NCI-H69 (cell line): ENCODE measurements at places on chromosomes 3 and 15.

GRCh38 chr3:63585927-63586326, 66.5 kb upstream of the SNTN start:
- DNase-seq = peak; percentile 68

DNA sequence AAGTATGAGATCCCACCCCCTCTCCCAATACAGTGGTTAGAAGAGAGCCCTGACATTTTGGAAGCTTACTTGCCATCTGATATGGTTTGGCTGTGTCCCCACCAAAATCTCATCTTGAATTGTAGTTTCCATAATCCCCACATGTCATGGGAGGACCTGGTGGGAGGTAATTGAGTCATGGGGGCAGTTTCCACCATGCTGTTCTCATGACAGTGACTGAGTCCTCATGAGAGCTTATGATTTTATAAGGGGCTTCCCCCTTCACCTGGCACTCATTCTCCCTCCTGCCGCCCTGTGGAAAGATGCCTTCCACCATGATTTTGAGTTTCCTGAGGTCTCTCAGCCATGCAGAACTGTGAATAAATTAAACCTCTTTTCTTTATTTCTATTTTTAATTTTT, 28.8 kb upstream of the HES1 start:
- DNase-seq = no peak

GRCh38 chr3:166451997-166452396, 614.8 kb upstream of the BCHE start:
- DNase-seq = no peak

- DNase-seq = no peak
These were observed 43.5 kb upstream of the RSL24D1 start for GRCh38 chr15:55240125-55240760.

DNA sequence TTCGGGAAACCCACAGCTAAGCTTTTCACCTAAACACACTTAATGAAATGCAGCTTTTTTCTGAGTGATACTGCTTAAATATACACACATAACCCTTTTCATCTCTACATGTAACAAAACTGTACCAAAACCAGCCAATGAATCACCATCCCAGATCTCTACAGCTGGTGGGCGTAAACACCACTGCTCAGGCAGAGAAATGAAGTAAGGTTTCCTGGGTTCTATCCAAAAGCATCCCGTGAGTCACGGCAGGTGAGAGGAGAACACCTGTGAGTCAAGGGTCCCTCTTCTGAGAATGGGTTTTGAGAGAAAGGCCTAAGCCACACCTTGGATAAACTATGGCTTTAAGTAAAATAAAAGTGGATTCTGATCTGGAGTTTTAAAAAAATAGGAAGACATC, 2.6 kb downstream of the CLDN1 start:
- DNase-seq = no peak

DNA sequence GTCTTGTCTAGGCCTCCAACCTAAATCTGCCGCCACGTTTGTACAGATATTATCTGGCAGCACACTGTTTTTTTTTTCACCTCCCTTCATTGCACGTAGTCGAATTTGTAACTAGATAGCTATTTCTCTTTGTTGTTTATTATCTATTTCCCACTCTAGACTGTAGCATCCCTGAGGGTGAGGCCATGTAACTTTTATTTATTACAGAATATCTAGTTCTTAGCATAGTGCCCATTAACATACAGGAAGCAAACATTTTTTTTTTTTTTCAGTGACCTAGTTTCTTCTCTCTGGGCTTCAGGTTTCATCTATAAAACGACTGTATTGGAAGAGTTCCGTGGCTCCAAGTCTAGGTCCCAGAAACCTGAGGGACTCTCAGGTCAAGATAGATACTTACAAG, 354.3 kb downstream of the FGF12 start:
- peak; percentile 43 for DNase-seq

DNA sequence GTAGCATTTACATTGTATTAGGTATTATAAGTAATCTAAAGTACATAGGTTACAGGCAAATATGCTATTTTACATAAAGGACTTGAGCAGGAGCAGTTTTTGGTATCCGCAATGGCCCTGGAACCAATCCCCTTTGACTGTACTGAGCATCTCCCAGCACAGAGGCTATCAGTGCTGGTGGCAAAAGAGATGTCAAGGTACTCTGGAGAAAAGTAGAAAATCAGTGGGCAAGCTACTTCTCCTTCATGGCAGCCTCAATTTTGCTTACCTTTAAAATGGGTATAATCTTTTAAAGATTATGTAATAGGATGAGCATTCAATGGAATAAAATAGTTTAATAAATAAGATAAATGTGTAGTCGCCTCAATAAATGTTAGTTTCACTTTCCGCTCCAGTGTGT, 56.7 kb upstream of the LMCD1 start:
- DNase-seq = no peak

DNA sequence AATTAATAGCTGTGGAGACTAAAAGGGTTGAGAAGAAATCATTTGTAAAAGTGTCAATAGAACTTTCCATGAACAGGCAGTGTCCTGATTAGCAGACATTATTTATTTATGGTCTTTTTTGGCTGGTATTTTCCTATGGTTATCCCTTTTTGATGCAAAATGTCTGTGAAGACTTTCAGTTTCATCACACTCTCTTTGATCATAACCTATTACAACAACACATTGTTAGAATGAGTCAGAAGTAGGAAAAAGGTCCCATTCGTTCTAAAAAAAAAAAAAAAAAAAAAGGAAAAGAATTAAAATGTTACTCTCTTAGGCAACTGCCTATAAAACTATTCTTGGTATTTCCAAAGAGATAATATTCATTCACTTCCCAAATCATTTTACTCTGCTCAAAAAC, 62.1 kb downstream of the SLC49A4 start:
- DNase-seq = no peak

GRCh38 chr15:68375716-68376220, 56.2 kb downstream of the ITGA11 start:
- DNase-seq = no peak

GRCh38 chr15:62524848-62525247, 359.8 kb upstream of the C2CD4B start:
- DNase-seq = no peak

DNA sequence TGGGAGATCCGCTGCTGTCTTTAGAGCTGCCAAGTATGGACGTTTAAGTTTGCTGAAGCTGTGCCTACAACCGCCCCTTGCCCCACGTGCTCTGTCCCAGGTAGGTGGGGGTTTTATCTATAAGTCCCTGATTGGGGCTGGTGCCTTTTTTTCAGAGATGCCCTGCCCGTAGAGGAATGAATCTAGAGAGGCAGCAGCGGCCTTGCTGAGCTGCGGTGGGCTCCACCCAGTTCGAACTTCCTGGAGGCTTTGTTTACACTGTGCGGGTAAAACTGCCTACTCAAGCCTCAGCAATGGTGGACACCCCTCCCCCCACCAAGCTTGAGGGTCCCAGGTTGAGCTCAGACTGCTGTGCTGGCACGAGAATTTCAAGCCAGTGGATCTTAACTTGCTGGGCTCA, 83.4 kb upstream of the FGF7 start:
- no peak for DNase-seq

DNA sequence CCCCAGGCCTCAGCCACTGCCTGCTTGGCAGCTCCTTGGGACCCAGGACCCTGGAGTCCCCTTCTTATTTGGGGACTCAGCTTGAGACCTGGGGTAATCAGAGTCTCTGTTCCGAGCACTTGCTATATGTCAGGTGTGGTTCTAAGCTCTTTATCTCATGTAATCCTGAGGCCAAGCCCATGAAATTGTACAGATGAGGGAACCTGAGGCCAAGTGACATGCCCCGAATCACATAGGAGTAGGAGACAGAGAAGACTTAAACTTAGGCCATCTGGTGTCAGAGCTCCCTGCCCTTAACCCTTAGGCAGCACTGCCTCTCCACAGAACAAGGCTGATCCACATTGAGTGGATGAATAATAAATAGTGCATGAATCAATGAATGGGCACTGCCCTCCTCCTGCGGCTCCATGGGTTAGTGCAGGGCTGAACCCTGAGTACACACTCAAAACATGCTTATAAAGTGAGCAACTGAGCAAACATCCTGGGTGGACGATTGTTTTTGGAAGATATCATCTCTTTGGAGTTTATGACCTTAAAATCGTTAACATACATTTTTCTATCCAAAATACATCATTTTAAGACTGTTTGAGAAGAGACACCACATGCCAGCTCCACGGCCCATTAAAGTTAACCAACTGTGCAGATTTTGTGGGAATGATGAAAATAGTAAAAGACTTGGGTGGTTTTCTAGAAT, 33.2 kb upstream of the IQSEC1 start:
- peak; percentile 71 for DNase-seq

DNA sequence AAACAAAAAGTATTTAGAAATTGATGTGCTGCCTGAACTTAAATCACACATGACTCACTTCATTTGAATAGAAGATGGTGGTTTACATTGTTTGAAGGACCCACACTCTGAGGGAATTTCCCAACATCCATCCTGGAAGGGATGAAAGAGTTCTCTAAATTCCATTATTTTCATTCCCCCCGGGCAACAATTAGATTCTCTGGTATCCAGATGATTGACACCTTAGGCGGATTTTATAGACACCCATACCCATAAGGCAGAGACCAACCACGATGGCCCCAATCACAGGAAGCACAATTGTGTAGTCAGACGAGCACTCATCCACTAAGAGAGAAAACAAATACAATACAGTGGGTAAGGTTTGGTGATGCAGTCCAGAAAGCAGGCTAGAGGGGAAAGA, 24.6 kb upstream of the MCCC1 start:
- peak; percentile 61 for DNase-seq

DNA sequence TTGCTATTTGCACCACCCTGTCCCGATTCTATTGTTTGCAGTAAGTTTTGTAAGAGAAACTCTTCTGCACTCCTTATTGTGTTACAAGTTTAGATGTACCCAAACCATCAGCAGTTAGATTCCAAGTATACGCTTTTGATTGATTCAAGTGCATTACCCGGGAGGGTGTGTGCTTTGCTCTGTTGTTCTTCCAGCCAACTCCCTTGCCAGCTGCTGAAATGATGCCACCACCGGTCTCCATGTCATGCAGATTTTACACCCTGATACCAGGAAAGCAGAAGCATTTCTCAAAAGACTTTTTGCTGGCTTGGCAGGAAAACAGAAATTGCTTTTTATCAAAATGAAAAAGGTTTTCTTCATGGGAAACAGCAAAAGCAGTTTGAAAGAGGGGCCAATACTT, 1006.6 kb upstream of the CFAP20DC start:
- DNase-seq = no peak

DNA sequence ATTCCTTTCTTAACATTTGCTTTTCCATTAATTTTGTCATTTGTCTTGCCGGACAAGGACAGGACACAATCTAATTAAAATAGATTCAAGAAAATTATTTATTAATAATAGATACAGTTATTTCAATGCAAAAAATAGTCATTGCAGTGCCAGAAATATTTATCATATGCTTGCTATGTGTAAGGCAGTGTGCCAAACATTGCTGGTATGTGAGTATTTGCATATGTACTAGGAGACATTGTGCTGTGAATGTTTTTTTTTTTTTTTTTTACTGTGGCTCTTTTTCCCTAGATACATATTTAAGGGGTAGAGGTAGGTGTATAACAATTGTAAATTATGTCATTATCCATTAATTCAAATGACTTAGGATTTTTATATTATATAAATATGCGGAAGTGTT, 23.3 kb downstream of the SPRED1 start:
- no peak for DNase-seq
